ENCODE measurements at places on chromosomes 2 and 18.
A peak's percentile ranks its signal among the peaks of the same experiment; 100 is the strongest.

- no peak for DNase-seq
These were observed 87.9 kb upstream of the ETAA1 start for GRCh38 chr2:67309281-67309680.

GRCh38 chr2:231614559-231615057, 21.9 kb downstream of the TEX44 start:
- no peak for DNase-seq

DNA sequence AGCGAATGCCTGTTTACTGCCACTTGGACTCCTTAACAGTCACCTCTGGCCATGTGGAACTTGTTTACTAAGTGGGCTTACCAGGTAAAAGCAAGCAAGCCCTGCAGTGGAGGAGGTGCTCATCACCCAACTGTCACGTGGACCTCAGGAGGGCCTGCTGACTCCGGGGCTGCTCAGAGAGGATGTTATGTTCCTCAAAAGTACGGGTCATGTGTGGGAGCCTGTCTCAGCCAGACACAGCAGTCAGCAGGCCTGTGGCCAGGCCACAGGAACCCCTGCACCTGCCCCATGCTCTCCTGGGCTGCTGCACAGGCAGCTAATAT, 36.2 kb downstream of the AMER3 start:
- no peak for DNase-seq

GRCh38 chr18:26649193-26649543, 100.8 kb upstream of the KCTD1 start:
- no peak for DNase-seq

DNA sequence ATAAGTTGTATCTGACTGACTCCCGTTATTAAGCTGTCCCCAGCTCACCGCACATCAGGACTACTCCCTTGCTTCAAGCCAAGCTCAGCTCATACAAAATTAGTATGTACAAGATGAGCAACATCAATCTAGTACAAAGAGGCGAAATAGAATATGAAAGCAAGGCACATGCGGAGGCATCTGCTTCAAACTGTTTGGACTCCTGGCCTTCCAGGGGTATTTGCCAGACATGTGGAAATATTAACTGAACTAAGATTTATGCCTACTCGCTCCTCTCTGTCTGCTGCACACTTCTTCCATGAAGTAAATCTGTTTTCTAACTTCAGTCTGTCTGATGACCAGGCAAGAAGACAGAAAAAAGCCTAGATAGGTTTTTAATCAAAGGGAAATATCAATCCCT, 499.8 kb downstream of the PID1 start:
- no peak for DNase-seq

- DNase-seq = no peak
These were observed 127.8 kb downstream of the ARHGAP28 start for GRCh38 chr18:6857300-6857699.

DNA sequence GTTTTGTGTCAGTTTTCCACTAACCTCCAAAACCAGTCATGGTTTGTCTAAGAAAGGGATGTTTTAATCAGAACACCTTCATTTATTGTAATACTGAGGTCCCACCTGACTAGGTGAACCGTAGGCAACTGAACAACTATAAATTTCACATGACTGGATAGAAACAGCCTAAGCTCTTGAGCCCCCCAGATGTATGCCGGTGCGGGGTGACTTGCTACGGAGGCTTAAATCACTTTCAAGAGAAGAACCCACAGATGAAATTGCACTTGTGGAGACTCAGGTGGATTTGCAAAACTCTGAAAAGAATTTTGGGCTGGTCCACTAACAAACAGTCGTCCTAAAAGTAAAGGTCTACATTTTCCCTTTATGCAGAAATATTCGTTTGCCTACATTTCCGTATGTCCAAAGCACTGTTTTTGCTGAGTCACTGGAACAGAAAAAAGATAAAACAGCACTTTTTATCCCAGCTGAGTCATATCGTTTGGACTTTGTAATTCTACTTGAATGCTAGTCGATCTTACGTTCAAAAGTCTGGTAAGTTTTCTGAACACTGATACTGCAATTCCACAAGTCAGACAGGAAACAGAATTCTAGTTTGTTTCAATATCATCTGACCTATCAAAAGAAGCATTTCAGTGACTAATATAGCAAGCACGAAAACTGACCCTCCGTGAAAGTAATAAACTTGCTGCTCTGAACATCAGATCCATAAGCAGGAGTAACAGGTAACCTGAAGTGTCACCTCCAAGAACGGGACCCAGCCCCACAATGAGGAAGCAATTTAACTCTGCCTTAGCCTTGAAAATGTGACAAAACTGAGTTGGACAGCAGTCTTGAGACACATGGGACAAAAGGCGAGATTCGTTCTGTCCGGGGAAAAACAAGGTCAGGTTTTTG, 18.1 kb downstream of the ZNF516 start:
- DNase-seq = peak; percentile 28

DNA sequence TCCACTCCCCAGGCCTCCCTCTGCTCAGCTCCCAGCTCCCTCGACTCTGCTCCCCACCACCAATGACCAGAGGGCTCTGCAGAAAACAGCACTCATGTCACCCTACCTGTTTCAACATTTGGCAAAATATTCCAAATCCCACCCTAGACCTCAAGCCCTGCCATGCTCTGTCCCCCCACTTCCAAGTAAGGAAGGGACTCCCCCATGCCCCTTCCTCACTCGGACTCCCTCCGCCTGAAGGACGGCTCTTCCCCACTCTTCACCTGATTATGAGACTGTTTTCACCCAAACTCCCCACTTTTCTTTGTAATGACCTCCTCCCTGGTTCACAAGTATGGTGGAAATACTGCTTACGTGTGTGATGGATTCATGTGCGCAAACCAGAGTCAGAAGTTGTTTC, 208.4 kb downstream of the MGAT5 start:
- DNase-seq = no peak

DNA sequence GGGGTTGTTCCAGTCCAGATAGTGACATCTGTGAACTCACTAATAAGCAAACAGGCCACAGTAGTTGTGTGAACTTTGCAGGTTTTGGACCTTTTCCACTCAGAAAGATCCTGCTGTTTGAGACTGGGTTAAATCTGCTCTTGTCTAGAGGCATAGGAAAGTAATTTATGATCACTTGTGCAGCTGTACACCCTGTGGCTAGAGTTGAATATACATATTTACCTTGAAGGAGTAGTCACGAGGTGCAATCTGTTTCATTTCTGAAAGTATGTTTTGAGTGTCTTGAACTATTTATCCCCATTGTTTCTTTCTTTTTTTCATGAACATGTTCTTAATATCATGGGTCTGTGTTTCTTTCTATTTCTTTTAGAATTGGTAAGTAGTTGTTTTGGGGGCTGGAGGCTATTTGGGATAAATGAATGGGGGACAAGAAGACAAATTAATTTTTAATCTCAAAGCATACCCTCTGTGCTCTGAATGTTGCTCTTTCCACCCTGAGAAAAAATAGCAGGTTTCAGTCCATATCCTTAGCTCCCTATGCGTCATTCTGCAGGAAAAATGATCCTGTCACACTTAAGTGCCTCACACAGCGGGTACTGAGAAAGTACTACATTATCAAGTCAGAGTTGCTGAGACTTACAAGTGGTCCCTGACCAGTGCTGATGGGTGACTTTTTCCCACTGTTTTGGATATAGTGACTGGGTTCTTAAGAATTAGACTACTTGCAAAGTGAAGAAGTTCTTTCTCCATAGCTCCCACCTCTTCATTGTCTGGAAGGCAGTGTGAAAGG, 28.2 kb downstream of the DCC start:
- no peak for DNase-seq

DNA sequence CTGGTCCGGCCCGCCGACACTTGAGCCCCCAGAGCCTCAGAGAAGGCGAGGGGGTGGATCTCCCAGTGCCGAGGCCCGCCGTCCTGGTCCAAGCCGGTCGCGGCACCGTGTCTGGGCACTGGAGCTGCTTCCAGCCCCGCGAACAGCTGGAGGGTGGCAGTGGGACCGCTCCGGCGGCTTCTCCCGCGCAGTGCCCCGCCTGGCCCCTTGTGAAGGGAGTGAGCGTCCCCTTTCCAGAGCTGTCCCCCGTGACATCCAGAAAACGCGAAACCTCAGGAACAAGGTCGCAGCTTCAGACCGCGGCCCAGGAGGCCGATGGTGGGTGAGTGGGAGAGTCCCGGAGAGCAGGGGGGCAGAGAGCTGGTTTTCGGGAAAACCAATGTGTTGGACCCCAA, 579 bp upstream of the EMX1 start:
- DNase-seq = peak; percentile 56

DNA sequence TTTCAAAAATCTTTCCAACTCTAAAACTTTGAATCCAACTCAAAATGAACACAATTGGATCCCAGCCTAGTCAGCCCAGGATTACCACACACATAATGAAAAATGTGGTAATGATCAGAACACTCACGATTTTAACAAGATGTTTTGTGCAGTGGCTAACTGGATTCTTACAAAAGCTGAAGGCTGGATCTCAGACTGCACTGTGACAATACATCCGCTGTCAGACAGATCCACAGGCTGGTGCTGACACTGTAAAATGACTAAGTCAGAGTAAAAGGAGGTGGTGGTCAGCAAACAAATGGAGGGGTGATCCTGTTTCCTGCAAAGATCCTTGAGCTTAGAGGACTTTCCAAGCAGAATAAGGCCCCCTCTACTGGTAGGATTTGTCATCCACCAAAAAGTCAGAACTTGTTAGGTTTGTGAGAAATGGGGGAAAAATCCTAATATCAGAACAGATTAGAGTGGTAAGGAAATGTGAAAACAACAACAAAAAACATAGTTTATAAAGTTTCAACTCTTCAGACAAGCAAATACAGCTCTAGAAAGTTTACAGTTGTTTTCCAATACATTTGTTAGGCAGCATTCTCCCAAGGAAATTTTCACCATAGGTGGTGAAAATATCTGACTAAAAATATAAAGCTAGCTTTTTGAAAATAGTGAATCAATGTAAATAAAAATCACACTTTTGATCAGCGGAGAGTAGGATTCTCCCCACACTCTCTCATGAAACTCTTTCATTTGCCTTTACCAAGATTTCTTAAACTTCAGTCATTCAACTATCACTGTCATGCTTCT, 211.9 kb downstream of the AGPS start:
- no peak for DNase-seq

GRCh38 chr2:9103663-9104277, 100.3 kb upstream of the MBOAT2 start:
- DNase-seq = peak; percentile 47

DNA sequence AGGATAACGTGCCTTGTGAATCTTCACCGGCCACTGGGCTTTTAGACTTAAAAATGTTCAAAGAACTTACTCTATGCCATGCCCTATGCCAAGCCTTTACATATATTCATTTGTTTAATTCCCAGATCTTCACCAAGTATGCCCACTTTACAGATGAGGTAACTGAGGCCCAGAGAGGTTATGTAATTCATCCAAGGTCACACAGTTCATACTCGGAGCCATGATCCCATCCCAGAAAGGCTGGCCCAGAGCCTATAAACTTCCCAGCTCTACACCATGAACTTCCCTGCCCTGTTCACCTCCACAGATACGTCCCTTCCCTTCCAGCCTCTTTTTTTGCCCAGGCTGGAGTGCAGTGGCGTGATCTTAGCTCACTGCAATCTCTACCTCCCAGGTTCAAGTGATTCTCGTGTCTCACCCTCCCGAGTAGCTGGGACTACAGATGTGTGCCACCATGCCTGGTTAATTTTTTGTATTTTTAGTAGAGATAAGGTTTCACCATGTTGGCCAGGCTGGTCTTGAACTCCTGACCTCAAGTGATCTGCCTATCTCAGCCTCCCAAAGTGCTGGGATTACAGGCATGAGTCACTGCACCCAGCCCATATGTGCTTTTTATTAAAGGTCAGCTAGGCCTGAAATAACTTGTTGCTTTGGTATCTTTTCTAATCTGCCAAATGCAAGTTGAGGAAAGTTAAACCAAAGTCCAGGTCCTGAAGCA, 44.1 kb downstream of the MTHFD2 start:
- no peak for DNase-seq

- no peak for DNase-seq
These were observed 190.4 kb upstream of the HDAC4 start for GRCh38 chr2:239590995-239591915.

GRCh38 chr2:32835148-32835547, 111.6 kb upstream of the LTBP1 start:
- DNase-seq = no peak

DNA sequence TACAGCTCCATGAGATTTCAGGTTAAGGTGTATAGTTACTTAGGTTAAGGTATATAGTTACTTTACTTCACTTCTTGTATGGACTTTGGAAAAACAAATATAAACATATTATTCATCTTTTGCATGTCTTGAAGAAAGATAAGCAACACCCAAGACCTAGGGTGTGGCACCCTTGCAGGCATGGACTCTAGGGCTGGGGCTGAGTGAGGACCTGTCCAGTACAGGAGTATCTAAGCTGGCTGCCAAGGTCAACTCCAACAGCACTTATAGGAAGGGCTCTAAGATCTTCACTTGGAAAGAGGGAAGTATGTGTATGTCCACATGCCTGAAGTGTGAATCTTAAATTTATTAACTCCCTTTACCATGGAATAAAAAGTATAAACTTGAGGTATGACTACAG, 7.1 kb upstream of the TMEM163 start:
- no peak for DNase-seq

GRCh38 chr2:130150181-130151144, 5.6 kb upstream of the CCDC74B start:
- DNase-seq = no peak

DNA sequence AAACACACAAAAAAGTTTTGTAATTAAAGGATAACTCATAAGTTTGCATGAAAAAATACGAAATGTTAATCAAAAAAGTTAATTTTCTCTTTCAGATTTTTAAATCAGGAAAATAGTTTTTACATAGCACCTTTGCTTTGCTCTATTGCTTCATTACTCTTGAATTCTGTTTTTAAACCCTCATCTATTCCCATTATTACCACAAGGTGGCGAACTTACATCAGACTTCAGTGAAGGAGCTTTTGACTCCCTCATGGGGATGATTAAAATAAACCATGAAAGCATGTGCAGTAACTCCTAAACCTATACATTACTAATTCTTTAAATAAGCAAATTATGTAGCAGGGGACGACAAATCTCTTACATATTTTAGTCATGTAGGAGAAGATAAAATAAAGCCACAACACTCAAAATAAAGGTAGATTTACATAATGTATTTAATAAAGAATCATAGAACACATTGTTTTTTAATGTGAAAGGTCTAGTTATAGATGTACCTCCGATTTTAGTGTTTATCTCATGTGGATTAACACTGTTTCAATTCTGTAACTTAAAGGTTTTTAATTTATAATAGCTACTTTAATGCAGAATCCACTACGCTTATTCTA, 105.2 kb downstream of the NETO1 start:
- DNase-seq = no peak

DNA sequence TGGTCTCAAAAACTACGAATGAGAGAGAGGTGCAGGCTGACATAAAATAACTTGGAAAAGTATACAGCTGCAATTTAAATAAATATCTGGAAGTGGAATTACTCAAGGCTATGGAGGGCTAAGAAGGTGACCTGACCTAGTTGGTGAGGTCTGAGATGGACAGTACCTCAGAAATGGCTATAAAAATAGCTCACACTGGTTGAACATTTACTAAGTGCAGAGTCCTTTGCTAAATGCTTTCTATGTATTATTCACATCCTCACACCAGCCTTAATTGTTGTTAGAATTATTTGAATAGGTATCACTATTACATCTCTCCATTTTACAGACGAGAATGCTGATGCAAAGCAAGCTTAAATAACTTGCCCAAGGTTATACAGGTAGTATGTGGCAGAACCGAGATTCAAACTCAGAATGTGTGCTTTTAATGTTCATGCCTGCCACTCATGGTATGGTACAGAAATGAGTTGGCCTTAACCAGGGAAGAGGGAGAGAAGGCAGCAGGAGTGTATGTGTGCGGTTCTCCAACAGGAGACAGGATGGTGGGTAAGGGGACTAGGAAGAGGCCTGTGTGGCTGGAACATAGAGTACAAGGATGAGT, 37.4 kb downstream of the MRPL44 start:
- DNase-seq = no peak

Data from coronary artery (tissue), 2 donors.